Activated CD4-positive, alpha-beta T cell treated with anti-CD3 and anti-CD28 coated beads for 1 hour (primary cell): ENCODE measurements at places on chromosomes 1 and 21.

DNA sequence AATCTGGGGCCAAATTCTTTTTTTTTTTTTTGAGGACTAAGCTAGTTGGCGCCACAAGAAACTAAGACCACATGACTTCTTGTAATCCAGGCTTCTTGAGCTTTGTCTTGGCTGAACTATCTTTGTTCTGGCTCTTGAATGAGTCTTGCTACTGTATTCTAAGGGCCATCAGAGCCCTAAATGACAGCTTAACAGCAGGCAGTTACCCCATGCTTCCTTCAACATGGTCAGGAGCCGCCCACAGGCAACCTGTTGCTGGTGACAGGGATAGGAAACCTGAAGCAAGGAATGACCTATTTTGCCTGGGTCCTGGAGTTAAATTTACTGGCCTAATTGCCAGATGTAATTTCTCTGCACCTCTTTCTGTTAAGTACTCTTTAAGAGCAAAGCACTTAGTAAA, 188.2 kb upstream of the PLXNA2 start:
- DNase-seq: no peak

- DNase-seq: no peak
Measured at GRCh38 chr1:88800382-88801051, 90.8 kb downstream of the GTF2B start.

DNA sequence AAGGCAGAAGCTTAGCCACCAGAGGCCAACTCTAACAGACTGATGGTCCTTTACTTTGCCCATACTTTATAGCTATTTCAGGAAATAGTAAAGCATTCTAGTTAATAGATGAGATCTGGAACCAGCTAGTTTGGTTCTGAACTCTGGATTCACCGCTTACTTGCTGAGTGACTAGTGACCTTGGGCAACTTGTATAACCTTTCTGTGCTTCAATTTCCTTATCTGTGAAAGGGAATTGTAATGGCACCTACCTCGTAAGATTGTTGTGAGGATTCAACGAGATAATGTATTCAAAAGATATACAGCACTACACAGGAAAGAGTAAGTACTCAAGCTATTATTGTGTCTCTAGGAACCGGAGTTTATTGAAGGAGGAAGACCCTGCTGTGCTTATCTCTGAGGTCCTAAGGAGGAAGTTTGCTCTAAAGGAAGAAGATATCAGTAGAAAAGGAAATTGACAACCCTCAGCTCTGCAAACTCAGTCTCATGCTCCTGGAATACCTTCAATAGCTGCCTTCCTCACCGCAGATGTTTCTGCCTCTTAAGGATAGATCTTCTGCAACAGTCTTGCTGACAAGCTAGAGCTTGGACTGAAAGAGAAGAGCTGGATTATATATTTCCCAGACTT, 11.9 kb downstream of the MTFR1L start:
- no peak for DNase-seq

DNA sequence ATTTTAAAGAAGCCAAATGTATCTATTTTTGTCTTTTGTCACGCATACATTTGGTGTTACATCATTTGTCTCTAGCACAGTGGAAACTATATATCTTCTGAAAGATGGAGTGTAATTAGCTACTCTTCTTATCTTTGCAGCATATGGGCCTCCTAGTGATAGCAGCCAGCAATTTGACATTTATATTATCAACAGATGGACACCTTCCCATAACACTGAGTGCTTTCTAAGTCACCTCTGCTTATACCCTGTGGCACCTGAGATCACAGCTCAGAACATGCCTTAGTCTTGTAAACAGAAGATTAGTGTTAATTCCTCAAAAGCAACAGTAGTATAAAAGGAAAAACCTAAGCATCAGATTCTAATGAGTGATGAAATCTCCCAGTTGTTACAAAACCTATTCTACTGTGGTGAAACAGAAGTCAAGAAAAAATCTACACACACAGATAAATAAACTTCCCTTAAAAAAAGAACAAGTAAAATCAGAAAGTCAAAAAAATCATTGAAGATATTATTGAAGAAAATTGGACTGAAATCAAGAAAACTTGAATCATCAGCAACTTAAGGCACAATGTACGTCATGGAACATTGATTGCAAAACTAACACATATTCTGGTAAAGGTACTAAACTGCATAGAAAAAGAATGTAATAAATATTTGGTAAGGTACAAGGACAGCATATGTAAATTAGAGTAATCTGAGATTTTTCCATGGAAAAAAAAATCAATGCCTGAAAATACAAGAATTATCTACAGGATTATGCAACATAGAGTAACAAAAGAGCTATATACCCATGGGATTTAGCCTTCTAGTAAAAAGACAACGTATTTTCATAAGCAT, 61.7 kb downstream of the KCNT2 start:
- no peak for DNase-seq

DNA sequence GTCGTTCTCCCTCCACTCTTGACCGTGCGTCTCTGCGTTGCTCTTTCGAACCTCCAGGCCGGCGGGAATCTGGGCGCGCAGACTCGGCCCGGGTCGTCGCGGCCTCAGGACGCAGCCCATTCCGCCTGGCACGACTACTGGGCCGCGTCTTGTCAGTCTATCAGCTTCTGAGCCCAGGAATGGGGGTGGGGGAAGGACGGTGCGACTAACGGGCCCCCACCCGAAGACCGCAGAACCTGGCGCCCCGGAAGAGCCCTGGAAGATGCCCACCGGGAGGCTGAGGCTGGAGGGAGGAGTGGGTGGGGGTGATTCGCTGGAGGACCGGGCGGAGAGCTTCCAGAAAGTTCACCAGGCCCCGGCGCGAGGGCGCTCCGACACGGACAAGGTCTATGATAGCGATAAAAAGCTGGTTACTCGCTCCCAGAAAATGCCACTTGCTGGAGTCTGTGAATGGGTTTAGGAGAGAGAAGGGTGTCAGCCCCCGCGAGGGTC, 1.7 kb upstream of the DMRTA2 start:
- no peak for DNase-seq

GRCh38 chr1:240666568-240667198, 54.7 kb upstream of the GREM2 start:
- DNase-seq: no peak

- no peak for DNase-seq
Measured at GRCh38 chr1:235366286-235366685, 941 bp upstream of the TBCE start.

DNA sequence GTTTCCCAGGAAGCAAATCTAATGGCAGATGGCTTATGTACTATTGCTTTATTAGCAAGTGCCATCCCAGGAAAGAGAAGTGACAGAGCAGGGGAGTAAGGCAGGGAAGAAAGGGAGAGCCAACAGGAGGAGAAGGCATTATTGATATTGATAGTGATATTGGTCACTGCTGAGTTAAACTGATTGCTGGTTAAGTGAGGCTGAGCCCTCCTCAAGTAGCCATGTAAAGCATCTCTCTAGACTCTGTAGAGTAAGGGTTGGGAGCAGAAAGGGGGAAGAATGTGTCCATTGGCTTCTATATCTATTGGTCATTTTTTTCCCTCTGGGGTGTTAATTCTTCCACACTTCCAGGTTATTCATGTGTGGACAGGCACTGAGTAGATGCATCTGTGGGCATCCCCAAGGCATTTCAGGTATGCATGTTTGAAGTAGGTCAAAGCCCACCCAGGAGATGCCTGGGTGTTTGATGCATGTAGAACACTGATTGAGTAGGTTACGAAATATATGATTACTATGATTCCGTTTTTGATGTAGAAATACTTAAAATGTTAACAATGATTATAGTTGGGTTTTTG, 290.5 kb upstream of the DPYD start:
- no peak for DNase-seq

- no peak for DNase-seq
Measured at GRCh38 chr1:213987927-213988506, at the start of gene PROX1. TSS of gene PROX1 (plus strand) at chr1:213987973. CDS start at chr1:213996536, 8,563 bp downstream.

- DNase-seq: peak; percentile 68
Measured at GRCh38 chr1:150364231-150365003, 470 bp downstream of the RPRD2 start.

GRCh38 chr1:203486618-203487370, 7.2 kb upstream of the OPTC start:
- no peak for DNase-seq

GRCh38 chr21:43800124-43800523, 10.7 kb downstream of the RRP1 start:
- no peak for DNase-seq

DNA sequence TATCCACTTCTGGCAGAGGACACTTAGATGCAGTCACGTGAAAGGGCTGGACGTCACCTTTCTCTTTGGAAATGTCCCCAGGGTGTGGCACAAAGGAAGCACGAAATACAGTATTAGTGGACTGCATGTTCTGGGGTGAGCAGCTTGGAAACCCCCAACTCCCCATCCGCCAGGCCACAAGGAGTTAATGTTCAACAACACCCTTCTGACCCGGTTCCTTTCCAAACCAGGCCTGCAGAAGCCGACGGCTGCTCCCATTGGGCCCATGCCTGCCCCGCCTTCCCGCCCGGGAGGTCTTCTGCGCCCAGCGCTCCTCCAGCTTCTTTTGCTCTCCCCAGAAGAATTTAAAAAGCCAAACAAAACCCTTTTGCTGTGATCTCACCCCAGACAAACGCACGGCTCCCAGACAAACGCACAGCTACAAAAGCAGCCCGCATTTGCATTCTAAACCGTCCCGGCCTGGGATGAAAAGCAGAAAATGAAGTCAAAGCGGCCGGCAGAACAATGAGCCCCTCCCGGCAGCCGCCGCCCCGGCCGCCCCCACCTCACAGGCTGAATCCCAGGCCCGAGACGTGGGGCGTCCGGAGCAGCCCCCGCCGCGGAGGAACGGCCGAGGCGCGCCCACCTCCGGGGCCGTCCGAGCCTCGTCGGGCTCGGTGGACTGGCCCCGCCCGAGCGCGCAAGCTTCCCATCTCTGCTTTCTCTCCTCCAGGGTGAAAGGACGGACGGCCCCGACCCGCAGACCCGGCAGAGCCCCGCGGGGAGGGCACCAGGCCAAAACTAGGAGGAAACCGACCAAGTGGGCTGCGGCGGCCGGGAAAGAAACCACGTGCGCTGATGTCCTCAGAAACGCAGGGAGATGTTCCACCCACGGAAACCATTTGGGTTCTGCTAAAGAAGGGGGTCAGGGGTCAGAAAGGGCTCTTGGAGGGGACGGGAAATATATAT, 101.9 kb downstream of the PLPP3 start:
- no peak for DNase-seq

DNA sequence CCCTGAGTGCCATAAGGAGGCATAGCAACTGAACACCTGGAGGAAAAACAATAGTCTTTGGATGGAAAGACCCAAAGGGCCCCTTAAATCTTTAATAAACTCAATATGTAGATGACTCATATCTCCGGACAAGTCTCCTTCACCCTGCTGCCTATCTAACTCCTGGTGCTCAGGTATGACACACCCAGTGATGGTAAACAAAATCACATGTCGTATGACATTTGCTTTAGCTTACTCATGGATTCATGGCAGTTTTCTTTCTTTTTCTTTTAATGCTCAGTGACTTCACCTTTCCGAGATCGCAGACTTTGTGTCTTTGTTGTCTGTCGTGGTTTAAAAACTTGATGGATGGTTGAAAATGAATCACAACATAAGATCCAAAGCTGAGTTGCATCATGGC, 208.5 kb upstream of the PROX1 start:
- no peak for DNase-seq

DNA sequence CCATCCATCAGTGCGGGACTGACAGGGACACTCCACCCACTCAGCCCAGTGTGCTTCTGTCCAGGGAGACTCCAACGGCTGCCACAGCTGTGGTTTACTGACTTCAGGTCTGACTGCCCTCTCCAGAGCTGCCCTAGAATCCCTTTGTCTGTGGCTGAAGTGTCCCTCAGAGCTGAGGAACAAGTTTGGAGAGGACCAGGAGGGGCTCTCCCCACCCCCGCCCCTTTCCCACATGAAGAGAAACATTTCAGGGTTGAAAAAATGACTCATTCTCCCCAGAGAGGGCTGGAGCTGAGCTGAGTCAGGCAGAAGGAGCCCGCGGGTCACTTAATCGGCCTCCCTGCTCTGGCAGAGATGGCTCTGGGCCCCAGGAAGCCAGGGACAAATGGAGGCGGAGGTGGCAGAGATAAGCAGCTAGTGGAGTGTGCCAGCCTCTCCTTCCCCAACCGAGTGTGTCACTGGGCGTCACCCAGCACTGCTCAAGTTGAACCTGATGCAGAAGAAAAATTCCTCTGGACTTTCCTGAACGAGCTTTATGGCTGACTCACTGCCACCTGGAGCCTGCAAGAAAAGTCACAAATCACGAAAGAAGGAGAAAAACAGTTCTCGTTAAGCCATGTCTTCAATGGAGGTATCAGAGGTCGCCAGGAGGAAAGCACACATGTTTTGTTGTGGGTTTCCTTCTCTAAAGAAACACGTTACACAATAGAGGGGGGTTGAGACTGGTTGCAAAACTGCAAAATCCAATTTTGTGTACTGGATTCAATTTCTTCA, 34.3 kb upstream of the ECE1 start:
- peak; percentile 52 for DNase-seq

- DNase-seq: no peak
Measured at GRCh38 chr1:109474697-109475096, 8.4 kb downstream of the SYPL2 start.

GRCh38 chr1:151841141-151841540, 1.5 kb upstream of the C2CD4D start:
- no peak for DNase-seq

DNA sequence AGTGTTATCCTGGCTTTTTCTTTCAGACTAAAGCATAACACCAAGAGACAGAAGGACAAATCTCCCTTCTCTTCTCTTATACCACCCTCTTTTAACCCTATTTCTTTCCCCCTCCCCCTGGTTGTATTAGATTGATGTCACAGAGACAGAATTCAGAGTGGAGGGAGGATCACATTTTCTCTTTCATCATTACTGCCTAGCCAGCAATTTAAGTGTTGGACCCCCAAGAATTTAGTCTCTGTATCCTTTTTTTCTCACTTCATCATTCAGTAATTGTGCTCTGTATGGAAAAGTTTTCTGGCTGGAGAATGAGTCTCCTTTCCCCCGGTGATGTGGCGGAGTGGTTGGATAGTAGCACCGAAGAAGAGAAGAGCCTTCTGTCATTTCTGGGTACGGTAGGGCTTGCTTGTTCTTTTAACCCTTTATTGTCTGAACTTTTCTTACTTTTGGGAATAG, 124.8 kb downstream of the CLEC20A start:
- no peak for DNase-seq

DNA sequence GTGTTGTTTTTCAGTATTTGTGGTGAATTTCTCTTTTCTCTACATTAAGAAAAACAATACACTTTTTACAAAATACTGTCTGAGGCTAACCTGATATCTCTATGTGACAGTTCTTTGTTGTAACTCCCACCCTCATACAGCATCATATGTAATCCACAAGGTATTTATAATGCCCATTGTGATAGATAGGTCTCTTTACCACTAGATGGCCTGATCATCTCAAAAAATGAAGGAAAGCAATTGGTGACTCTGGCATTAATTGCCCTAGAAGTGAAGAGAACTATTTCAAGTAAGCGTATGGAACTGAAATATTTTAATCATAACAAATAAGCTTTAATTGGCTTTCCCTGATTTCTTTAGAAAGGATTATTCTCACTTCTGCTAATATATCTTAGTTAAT, 36.2 kb upstream of the HFM1 start:
- no peak for DNase-seq
